ENCODE measurements at places on chromosomes 2 and 18.
A peak's percentile ranks its signal among the peaks of the same experiment; 100 is the strongest.

- DNase-seq: no peak
Observed at GRCh38 chr18:12248926-12249720, 5.0 kb upstream of the CIDEA start.

DNA sequence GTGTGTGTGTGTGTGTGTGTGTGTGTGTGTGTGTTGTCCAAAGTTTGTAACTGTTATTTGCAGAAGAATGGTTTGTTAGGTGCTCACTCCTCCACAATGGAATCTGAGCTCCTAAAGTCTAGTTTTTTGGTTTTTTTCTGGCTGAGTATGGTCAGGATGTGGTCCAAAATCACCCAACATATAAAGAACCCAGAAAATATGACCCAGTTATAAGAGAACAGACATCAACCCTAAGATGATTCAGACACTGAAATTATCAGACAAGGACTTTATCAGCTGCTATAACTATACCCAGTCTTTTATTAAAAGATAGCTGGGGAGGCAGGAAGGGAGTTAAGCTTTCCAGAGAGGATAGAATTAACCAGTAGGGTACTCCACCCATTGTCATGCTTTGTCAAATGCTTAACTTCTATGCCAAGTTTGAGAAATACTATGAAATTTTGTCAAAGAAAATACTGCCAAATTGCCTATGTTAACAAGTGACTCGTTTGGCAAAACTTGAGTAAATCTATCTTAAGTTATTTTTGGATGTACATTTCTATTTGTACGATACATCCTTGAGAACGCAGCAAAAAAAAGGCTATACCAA lies 57.5 kb downstream of the TANK start:
- DNase-seq: no peak

GRCh38 chr2:165746501-165746900 lies 47.5 kb downstream of the GALNT3 start:
- DNase-seq: no peak

DNA sequence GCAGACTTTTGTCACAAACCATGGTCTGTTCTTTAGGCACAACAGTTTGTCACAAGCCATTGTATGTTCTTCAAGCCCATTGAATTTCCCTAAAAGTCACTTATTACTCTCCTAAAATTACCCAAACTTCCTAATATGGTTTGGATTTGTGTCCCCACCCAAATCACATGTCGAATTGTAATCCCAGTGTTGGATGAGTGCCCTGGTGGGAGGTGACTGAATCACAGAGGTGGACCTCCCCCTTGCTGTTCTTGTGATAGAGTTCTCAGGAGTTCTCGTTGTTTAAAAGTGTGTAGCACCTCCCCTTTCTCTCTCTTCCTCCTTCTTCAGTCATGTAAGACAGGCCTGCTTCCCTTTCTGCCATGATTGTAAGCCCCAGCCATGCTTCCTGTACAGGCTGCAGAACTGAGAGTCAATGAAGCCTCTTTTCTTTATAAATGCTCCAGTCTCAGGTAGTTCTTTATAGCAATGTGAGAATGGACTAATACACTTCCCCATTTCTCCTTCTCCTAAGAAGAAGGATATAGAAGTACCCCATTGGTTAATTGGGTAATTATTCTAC lies 11.2 kb upstream of the GYPC start:
- DNase-seq: no peak

- peak; percentile 43 for DNase-seq
Observed at GRCh38 chr2:94997981-94998930, 27.3 kb upstream of the MAL start.

DNA sequence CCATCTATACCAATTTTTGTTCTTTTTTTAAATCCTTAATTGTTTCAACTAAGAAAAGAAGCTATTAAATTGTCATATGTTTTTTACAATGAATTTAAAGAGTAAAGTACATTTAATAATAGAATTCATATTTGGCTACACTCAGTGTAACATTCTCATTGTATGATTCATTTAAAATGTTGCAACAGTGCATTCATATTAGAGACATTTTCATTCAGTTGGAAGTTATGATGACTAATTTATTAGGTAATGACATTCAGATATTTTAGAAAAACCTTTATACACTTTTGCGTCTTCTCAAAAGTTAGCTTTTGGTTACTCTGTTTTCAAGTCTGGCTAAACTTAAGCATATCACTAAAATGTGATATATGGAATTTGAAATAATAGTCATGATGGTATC lies 887.5 kb upstream of the NRXN1 start:
- no peak for DNase-seq

DNA sequence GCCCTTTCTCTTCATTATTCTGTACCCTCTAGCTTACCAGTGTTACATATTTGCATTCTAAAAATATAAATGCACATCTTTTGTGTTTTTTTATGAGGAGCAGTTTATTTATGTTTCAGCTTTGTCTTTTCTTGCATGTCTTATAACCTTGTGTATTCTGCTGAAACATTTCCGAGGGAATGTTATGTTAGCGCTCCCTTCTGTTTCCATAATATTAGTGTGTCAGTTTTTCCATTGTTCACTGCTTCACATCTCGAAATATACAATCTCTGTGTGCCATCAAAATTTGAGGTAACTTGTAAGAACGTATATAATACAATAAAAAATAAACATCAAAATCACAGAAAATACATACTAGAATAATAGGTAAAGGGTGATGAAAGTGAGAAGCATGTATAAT lies 153.3 kb downstream of the PKP4 start:
- DNase-seq: no peak

- no peak for DNase-seq
Observed at GRCh38 chr2:45816272-45816671, 164.8 kb downstream of the PRKCE start.

- no peak for DNase-seq
Observed at GRCh38 chr2:159811232-159811631, 13.2 kb upstream of the CD302 start.

DNA sequence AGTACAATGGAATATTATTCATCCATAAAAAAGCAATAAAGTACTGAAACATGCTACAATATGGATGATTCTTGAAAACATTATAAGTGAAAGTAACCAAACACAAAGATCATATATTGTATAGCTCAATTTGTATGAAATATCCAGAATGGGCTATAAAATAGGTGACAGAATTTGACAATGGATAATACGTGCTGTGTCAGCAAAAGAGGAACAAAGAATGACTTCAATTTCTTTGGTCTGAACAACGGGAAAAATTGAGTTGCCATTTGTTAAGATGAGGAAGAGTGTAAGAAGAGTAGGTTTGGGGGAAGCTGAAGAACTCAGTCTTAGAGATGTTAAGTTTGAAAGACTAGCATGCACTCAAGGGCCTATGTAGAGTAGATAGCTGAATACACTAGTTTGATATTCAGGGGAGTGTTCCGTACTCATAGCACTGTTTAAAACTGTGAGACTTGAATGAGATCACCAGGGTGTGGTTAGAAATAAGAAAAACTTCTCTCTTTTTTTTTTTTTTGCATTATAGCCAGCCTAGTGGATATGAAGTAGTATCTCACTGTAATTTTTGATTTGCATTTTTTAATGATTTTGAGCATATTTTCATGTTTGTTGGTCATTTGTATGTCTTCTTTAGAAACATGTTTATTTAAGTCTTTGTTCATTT lies 213.6 kb downstream of the NR4A2 start:
- DNase-seq: no peak

DNA sequence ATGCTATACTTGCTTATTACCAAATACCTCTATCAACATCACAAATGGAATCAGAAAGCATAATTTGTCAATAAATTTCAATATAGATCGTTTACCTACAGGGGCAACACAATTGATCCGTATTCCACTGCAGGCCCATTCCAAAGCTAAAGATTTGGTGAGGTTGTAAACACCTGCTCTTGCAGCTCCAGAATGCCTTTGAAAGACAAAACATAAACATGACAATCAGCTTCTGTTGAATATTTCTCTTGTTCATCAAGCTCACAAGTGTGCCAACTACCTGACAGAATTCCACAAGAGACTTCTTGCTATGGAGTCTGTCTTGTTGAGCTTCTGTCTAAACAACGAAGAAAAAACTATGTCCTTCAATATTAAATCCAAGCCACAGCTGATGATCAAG lies 30.3 kb downstream of the PECR start:
- no peak for DNase-seq

- no peak for DNase-seq
Observed at GRCh38 chr2:34241905-34242762, 643.0 kb upstream of the FAM98A start.

DNA sequence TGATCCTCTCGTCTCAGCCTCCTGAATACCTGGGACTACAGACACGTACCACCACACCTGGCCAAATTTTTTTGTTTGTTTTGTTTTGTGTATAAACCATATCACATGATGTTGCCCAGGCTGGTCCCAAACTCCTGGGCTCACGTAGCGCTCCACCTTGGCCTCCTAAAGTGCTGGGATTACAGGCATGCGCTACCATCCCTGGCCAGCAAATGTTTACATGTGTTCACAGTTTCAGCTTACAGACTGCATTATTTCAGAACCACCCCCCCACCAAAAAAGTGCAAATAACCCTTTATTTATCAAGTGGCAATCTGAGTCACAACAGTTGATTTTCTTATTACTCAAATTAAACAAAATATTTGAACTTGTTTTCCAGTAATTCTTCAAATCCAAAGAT lies 54.3 kb downstream of the ABCA12 start:
- DNase-seq: no peak

GRCh38 chr2:123448801-123449200 lies 576.3 kb upstream of the CNTNAP5 start:
- DNase-seq: no peak
